A549 treated with CpdA at 1 μM for 4 hours (cell line): ENCODE measurements at places on chromosomes 6 and 20. TPM values are rescaled to one million over a fixed set of nuclear protein-coding genes. Genes with fewer than 3 reads are reported as not detected.

Gene RHAG
- 0.03 to 0.07 TPM in 2 of 5 replicates, not detected in the others for total RNA-seq

Gene MEI4
- total RNA-seq, result not detected in 5 replicates

Gene RSPH9
- total RNA-seq, result 0.12 to 0.27 TPM (median 0.24 TPM) in 5 replicates

Gene SLC17A4
- not detected in 5 replicates for total RNA-seq

Gene HAO1
- not detected in 5 replicates for total RNA-seq

Gene SLC22A1
- 1.7 to 3.5 TPM (median 2.8 TPM) in 5 replicates for total RNA-seq

Gene OR2J3
- not detected in 5 replicates for total RNA-seq

Gene MTRF1L
- total RNA-seq, result 14.7 to 16.3 TPM (median 15.6 TPM) in 5 replicates

Gene RBBP8NL
- 0.03 to 0.05 TPM in 2 of 5 replicates, not detected in the others for total RNA-seq

Gene RRP36
- total RNA-seq, result 65.0 to 76.1 TPM (median 71.7 TPM) in 5 replicates

Gene FABP7
- total RNA-seq, result not detected in 5 replicates

Gene DNAH8
- not detected in 5 replicates for total RNA-seq

Gene C6orf163
- total RNA-seq, result 0.24 to 0.54 TPM (median 0.27 TPM) in 5 replicates

Gene PRR3
- total RNA-seq, result 14.6 to 17.0 TPM (median 15.0 TPM) in 5 replicates

Gene SLC17A2
- not detected in 5 replicates for total RNA-seq

Gene COL11A2
- total RNA-seq, result 0.76 to 1.2 TPM (median 0.82 TPM) in 5 replicates

Gene HLA-DQB2
- total RNA-seq, result not detected in 5 replicates

Gene AVP
- not detected in 5 replicates for total RNA-seq

Gene LY6G6C
- 0.11 TPM in 1 of 5 replicates, not detected in the others for total RNA-seq

Gene MAP3K5
- 3.0 to 3.5 TPM (median 3.2 TPM) in 5 replicates for total RNA-seq

Gene ZNF341
- total RNA-seq, result 2.9 to 5.5 TPM (median 4.4 TPM) in 5 replicates

Gene MTO1
- 10.7 to 11.1 TPM (median 10.9 TPM) in 5 replicates for total RNA-seq

Gene MYLK4
- 0.10 to 0.15 TPM (median 0.12 TPM) in 5 replicates for total RNA-seq

Gene SCUBE3
- 0.05 to 0.12 TPM (median 0.07 TPM) in 5 replicates for total RNA-seq

Gene PLN
- total RNA-seq, result not detected in 5 replicates

Gene ARMH2
- not detected in 5 replicates for total RNA-seq

Gene B3GAT2
- 0.03 to 0.07 TPM (median 0.05 TPM) in 5 replicates for total RNA-seq

Gene SLC35F1
- 0.01 TPM in 1 of 5 replicates, not detected in the others for total RNA-seq
